ENCODE measurements at places on chromosomes 6 and 20.
A peak's percentile ranks its signal among the peaks of the same experiment; 100 is the strongest.

- no peak overlapping the region for H3K4me3 ChIP-seq
- no peaks in the 10 kb centered on the region for H3K4me1 ChIP-seq
- no peak overlapping the region for H3K27ac ChIP-seq
- H3K27me3 ChIP-seq: peaks cover 4% of the 10 kb centered on the region
- DNase-seq: no peak
These were observed 358.2 kb downstream of the ARHGAP18 start for GRCh38 chr6:129351807-129352206.

DNA sequence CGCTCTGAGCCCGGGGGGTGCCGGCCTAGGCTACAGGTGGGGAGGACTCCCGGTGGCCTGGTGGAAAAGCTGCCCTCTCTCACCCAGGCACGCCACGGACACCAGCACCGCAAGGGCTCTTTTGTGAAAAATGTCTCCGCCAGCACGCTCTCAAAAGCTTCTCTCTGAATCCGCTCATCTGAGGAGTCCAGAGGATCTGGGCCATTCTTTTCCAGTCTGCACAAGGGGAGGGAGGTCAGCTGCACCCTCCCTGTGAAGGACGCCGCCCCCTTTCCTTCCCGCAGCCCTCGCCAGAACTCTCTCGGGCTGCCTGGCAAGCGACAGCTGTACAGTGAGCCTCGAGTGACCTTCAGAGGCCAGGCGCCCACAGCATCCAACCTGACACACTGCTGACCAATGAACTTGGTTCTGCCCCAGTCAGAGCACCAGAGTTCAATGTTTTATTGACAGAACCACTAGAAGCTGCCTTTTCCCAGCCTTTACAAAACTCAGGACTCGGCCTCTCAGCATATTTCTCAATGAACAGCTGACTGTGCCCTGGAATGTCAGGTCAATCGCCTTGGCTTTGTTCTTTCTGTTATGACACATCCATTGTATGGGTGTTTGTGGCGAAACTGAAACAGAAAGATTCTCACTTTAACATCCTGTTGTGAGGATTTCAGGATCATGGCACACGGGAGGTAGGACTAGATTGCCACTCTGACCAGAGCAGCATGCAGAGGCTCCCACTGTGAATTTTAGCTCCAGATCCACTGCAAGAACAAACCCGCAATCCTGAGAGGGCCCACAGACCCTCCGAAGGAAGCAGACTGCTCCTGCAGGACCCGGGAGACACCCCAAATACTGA lies 26.7 kb downstream of the SERPINB9 start:
- H3K36me3 ChIP-seq: peaks cover 6% of the 10 kb centered on the region
- H3K4me3 ChIP-seq: peak overlapping the region; percentile 80
- H3K27ac ChIP-seq: peak overlapping the region; percentile 93
- DNase-seq: no peak
- H3K27me3 ChIP-seq: no peaks in the 10 kb centered on the region

DNA sequence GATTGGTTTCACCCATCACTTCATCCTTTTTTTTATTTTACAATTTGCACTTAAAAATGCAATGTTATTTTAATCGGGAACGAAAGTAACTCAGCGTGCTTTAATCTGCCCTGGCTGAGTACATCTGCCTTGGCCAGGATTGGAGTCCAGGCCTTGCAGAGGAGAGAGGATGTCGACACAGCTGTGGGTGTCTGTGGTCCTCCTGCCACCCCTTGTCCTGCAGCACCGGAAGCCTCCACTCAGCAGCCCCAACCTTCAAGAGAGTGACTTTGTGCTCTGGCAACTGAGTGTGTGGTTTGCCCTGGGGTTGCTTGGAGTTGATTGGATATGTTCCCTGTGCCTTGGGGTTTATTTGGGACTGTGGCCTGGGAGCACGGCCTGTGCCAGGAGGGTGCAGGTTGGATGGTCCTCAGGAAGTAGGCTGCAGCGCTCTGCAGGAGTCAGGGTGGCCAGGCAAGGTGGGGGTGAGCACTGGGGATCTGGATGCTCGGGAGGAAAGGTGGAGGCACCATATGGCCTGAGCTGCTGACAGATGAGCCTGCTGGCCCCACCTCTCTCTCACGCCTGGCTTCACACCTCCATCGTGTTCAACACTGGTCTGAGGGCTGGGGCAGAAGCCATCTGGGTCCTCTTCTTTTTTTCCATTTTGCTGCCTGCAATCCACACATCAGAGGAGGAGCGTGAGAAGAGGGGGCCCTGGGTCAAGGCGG lies 4.3 kb downstream of the MYT1 start:
- H3K27ac ChIP-seq: no peak overlapping the region
- no peak for DNase-seq
- H3K36me3 ChIP-seq: no peaks in the 10 kb centered on the region
- H3K4me1 ChIP-seq: no peaks in the 10 kb centered on the region
- H3K4me3 ChIP-seq: no peak overlapping the region

DNA sequence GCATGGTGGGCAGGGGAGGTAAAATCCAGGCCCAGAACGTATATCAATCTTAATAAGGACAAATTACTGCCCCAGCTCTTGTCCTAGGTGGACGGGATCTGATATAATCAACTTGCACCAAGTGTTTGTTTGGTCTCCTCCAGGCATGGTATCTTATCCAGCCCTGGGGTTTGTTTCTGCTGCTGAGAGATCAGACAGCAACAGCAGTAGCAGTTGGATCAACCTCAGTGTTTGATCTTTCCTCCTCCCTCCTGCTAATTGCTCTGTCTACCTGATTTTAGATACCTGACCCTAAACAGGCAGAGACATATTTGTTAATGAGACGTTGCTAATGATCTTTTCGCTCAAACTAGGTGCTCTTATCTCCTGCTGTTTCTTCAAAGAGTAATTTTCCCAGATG lies 100.4 kb upstream of the BACH2 start:
- H3K4me1 ChIP-seq: peaks cover 91% of the 10 kb centered on the region
- DNase-seq: no peak
- H3K36me3 ChIP-seq: no peaks in the 10 kb centered on the region
- H3K27me3 ChIP-seq: no peaks in the 10 kb centered on the region

- H3K27ac ChIP-seq: no peak overlapping the region
- no peak for DNase-seq
- no peak overlapping the region for H3K4me3 ChIP-seq
- H3K27me3 ChIP-seq: no peaks in the 10 kb centered on the region
These were observed 92.7 kb upstream of the CD93 start for GRCh38 chr20:23178806-23179205.

- DNase-seq: no peak
- H3K27me3 ChIP-seq: peaks cover 64% of the 10 kb centered on the region
- no peak overlapping the region for H3K27ac ChIP-seq
- H3K4me1 ChIP-seq: peaks cover 19% of the 10 kb centered on the region
These were observed 1.6 kb upstream of the TFAP2B start for GRCh38 chr6:50816947-50817645.

GRCh38 chr20:4833074-4833728 lies 111.5 kb downstream of the PRND start:
- H3K27ac ChIP-seq: no peak overlapping the region
- no peaks in the 10 kb centered on the region for H3K27me3 ChIP-seq
- no peaks in the 10 kb centered on the region for H3K36me3 ChIP-seq
- peaks cover 1% of the 10 kb centered on the region for H3K4me1 ChIP-seq
- no peak for DNase-seq

DNA sequence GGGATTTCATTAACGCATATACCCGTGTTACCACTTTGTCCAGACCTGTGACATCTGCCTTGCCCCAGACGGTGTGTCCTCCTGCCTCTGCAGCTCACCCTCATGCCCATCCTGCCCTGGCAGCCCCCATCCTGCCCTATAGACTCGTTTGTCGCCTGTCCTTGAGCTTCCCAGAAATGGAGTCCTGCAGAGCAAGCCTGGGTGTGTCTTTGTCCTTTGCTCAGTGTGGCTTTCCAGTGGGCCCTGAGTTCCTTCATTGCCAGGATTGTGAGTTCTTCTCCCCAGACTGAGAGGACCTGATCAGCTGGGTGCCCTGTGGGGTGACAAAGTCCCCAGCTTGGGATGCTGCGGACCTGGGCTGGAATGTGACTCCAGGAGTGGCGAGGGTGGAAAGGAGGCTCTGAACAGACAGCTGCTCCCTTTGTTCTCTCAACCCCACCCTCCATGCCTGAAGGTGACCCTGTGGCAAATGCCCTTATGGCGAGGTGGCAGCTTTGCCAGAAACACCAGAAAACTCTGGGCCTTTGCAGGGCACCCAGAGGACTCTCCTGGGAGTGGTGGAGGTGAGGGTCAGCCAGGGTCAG lies 2.4 kb upstream of the CST3 start:
- no peak overlapping the region for H3K27ac ChIP-seq
- no peak for DNase-seq
- peaks cover 5% of the 10 kb centered on the region for H3K4me1 ChIP-seq
- H3K4me3 ChIP-seq: no peak overlapping the region
- peaks cover 20% of the 10 kb centered on the region for H3K27me3 ChIP-seq
- H3K36me3 ChIP-seq: no peaks in the 10 kb centered on the region

DNA sequence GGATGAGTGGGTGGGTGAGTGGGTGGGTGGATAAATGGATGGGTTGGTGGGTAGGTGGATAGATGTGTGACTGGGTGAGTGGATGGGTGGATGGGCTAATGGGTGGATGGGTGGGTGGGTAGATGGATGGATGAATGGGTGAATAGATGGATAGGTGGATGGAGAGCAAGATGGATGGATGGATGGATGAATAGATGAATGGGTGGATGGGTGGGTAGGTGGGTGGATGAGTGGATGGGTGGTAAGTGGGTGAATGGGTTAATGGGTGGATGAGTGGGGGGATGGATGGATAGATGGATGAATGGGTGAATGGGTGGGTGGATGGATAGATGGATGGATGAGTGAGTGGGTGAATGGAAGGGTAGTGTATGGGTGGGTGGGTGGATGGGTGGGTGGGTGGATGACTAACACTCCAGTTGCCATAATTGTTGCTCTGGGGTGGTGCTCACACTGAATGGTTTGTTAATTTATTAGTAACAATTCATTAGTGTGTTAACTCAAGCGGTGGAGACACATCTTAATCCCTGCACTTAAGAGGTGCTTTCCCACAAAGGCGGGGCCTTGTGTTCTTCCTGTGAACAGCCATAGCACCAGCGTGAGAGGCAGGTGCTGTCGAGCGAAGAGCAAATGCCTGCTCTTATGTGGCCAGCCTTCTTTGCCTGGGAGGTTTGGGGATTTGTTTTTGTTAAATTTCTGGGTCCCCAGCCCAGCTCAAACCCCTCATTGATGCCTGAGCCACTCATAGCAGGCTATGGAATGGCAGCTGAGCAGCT lies 4.9 kb upstream of the APCDD1L start:
- H3K4me3 ChIP-seq: no peak overlapping the region
- no peak overlapping the region for H3K27ac ChIP-seq
- peaks cover 8% of the 10 kb centered on the region for H3K4me1 ChIP-seq
- DNase-seq: no peak
- H3K27me3 ChIP-seq: peaks cover 14% of the 10 kb centered on the region

- no peak overlapping the region for H3K27ac ChIP-seq
- no peaks in the 10 kb centered on the region for H3K36me3 ChIP-seq
- no peak overlapping the region for H3K4me3 ChIP-seq
- DNase-seq: no peak
- no peaks in the 10 kb centered on the region for H3K4me1 ChIP-seq
These were observed 242.8 kb upstream of the TCF21 start for GRCh38 chr6:133645966-133646740.

GRCh38 chr6:87538510-87539260 lies 51.1 kb downstream of the RARS2 start:
- H3K4me3 ChIP-seq: no peak overlapping the region
- H3K4me1 ChIP-seq: no peaks in the 10 kb centered on the region
- DNase-seq: no peak
- no peaks in the 10 kb centered on the region for H3K27me3 ChIP-seq
- no peak overlapping the region for H3K27ac ChIP-seq
- H3K36me3 ChIP-seq: peaks cover 41% of the 10 kb centered on the region

DNA sequence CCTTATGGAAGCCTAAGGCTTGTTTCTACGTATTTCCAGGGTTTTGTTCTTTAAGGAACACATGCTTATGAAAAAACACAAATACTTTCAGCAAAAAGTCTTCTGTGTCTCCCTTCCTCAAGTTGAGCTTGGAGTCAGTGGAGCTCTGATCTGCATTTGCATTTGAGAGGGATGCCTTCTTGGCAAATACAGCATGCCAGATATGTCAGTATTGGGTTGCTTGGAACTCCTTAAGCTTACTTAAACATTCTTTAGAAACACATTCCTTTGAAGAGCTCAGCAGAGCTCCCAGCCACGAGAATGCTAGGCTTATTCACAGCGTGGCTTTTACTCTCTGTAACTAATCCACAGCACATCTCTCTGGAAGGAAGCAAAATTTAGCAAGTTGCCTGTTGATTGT lies 68.3 kb downstream of the ANKRD6 start:
- no peak for DNase-seq
- no peak overlapping the region for H3K4me3 ChIP-seq
- no peaks in the 10 kb centered on the region for H3K27me3 ChIP-seq
- no peak overlapping the region for H3K27ac ChIP-seq
- H3K4me1 ChIP-seq: no peaks in the 10 kb centered on the region

DNA sequence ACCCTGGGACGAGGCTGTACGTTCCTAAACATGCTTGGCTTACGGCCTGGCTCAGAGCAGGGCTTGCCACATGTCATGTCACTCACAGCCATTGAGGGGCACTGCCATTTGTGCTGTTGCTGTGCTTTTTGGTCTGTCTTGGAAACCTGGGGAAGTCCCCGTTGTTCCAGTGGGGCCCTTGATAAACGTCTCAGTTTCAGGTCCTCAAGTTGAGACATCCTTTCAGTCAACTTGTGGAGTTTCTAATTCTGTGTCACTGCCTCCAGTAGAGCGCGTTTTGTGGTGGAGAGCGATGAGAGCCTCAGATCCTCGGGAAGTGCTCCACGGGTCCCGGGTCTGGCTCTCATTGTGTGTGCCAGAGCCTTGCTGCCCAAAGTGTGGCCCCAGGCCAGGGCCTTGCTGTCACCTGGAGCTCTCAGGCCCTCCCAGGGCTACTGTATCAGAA lies 43.0 kb upstream of the CCR6 start:
- H3K27ac ChIP-seq: peak overlapping the region; percentile 70
- no peaks in the 10 kb centered on the region for H3K36me3 ChIP-seq
- no peak overlapping the region for H3K4me3 ChIP-seq
- H3K4me1 ChIP-seq: peaks cover 30% of the 10 kb centered on the region
- H3K27me3 ChIP-seq: peaks cover 4% of the 10 kb centered on the region
